ENCODE measurements at places on chromosomes 5 and 9.

- peak overlapping the region; percentile 90 for H3K27ac ChIP-seq
- H3K4me3 ChIP-seq = no peak overlapping the region
- H3K36me3 ChIP-seq = no peaks in the 10 kb centered on the region
- no peaks in the 10 kb centered on the region for H3K27me3 ChIP-seq
Observed at GRCh38 chr5:95177456-95177855, 107.4 kb downstream of the MCTP1 start.

DNA sequence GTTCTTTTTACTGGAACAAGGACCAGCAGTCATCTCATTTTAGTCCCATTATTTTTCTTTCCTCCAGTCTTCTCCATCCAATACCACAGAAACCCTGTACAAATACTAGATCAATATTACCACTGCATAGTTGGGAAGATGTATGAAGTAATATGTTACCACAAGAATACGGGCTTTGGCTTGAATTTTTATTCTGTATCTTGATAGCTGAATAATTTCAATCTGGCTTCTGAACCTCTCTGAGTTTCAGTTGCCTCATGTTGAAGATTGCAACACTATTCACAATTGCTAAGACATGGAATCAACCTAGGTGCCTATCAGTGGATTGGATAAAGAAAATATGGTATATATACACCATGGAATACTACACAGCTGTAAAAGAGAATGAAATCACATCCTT lies 82.9 kb downstream of the SGCD start:
- no peaks in the 10 kb centered on the region for H3K27me3 ChIP-seq
- no peak overlapping the region for H3K4me3 ChIP-seq
- peaks cover 4% of the 10 kb centered on the region for H3K4me1 ChIP-seq
- H3K36me3 ChIP-seq = no peaks in the 10 kb centered on the region
- DNase-seq = no peak
- H3K27ac ChIP-seq = no peak overlapping the region

- no peaks in the 10 kb centered on the region for H3K27me3 ChIP-seq
- H3K4me3 ChIP-seq = no peak overlapping the region
- H3K4me1 ChIP-seq = peaks cover 5% of the 10 kb centered on the region
- no peak overlapping the region for H3K27ac ChIP-seq
Observed at GRCh38 chr5:168681556-168682183, 102.5 kb upstream of the PANK3 start.

- no peak overlapping the region for H3K4me3 ChIP-seq
- no peak overlapping the region for H3K27ac ChIP-seq
- no peaks in the 10 kb centered on the region for H3K36me3 ChIP-seq
- peak; percentile 70 for DNase-seq
- H3K27me3 ChIP-seq = no peaks in the 10 kb centered on the region
Observed at GRCh38 chr9:22040760-22041159, 31.7 kb upstream of the CDKN2B start.

DNA sequence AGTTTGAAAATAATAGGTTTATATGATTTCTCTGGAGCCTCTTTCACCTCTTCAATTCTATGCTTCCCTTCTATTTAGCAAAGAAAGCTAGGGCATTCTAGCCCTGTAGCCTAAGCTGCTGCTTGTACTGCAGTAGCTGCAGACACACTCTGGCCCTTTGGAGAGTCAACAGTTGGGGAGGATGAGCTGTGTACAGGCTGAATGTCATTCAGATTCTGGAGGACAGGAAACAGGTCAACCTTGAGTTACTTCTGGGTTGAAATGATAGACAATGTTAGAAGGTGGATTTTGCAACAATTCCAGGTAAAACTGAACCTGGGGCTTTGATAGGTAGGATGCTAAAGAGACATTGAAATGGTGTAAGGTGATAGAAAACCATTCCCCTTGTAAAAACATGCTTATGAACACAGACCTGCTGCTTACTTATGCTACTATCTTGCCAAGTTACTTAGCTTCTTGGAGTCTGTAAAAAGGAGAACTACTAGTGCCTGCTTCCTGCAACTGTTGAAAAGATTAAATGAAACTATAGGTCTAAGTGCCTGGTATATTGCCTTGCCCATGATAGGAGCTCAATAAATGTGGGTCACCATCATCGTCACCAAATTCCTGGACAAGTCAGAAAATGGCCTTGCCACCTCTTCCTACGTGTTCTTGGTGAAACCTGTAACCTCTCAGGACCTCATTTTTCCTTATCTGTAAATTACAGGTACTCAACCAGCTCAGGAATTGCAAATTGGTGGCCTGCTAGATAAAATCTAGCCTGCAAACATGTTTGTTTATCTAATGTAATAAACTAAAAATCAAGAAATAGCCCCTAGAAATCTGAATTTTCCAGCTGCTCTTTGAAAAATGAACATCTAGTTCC lies 83.7 kb downstream of the GALNT10 start:
- DNase-seq = no peak
- no peaks in the 10 kb centered on the region for H3K36me3 ChIP-seq
- no peak overlapping the region for H3K4me3 ChIP-seq
- H3K27ac ChIP-seq = no peak overlapping the region
- H3K4me1 ChIP-seq = peaks cover 7% of the 10 kb centered on the region

DNA sequence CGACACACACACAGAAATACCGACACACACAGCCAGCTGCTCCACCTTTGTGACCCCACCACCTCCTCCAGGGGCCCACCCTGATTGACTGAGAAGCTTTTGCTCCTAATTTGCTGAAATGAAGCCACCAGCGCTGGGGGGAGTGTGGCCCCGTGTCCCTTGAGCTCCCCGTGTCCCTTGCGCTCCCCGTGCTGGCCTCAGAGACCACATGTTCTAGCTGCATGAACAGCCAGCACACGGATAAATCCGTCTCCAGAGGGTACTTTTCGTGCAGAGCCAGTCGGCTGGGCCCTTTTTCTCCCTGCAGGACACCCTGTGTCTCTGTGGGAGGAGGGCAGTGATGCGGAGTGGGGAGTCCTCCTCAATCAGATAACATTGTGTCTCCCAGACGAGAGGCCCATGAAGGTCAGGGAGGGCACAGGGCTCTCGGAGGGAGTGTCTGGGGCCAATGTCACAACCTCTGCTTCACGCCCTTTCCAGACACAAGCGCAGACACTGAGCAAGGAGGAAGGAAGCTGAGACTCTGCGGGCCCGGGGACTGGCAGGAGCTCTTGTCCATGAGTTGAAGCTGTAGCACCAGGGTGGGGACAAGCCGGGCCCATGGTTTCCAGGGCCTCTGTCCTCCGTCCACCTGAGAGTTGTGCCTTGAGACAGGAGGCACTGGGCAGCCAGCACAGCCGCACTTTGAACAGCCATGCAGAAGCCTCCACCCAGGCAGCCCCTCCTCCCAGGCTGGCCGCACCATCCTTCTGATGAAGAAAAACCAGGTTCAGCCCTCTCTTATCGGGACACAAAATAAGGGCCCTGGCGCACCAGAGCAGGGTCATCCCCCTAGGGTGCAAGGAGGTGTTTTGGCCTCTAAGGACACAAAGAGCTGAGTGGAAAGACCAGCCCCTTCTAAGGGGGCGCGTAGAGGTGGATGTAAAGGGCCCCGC lies 36.4 kb upstream of the SLC6A19 start:
- H3K4me3 ChIP-seq = no peak overlapping the region
- DNase-seq = no peak
- H3K36me3 ChIP-seq = no peaks in the 10 kb centered on the region
- H3K4me1 ChIP-seq = peaks cover 6% of the 10 kb centered on the region

Measured in mesenchymal stem cell (in vitro differentiated cells and primary cell).